ENCODE measurements at places on chromosomes 3 and 15.

GRCh38 chr3:145313751-145314150 lies 847.2 kb downstream of the PLOD2 start:
- peak; percentile 28 for DNase-seq

DNA sequence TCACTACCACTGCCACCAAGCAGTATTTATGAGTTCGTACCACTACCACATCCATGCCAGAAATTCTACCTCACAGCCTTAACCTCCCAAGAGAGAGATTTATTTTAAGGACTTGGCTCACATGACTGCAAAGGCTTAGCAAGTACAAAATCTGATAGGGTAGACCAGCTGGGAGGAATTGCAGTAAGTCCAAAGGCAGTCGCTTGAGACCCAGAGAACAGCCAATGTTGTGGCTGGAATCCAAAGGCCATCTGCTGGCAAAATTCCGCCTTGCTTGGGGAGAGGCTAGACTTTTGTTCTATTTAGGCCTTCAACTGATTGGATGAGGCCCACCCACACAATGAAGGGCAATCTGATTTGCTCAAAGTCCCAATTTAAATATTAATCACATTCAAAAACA lies 101.4 kb upstream of the STT3B start:
- DNase-seq, result no peak

GRCh38 chr15:77181305-77182074 lies 110.6 kb upstream of the TSPAN3 start:
- DNase-seq, result no peak

DNA sequence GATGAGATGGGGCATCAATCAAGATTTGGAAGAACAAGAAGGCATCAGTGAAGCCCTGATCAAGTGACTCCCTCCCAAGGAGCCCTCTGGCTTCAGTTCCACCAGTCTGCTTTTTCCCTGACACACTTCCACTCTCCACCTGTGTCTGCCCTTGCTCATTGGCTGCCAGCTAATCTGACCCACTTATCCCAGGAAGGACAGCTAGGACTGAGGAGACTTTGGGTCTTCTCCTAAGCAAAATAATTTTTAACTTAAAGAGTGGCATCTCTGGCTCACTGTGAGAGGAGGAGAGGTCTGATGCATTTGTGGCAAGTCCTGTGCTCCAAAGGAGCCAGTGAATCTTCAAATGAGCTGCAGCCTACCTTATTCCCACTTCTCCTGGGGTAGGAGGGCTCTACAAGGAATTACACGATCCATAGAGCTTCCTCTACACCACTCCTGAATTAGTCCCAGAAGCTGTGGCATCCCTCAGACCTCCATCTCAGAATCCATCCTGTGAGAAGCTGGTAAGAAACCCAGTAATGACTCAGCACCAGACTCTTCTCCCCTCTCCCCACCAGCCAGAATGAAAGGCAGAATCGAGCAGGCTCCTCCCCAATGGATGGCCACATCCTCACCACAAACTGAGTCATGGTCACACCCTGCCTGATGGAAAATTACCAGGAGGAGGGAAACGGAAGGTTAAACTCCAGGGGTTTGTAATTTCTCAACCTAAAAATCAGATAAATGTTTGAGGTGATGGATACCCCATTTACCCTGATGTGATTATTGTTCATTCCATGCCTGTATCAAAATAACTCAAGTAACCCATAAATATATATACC lies 6.3 kb upstream of the PKM start:
- peak; percentile 97 for DNase-seq

DNA sequence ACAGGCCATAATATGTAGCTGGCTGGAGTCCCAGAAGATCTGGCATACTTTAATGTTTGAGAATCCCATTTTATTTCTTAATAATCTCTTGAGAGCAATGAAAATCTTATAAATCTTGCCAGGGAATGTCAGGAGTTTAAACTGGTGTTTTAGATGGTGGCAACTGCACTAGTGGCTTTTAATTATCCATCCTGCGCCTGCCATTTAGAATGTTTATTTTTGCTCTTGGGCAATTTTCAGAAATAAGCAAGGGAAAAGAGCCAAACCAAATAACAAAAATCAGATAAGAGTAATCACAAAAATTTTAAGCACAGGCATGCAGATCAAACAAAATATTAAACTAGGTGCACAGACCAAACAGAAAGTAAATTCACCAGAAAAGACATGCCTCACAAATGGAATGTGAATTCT lies 41.9 kb upstream of the UBP1 start:
- DNase-seq, result no peak

DNA sequence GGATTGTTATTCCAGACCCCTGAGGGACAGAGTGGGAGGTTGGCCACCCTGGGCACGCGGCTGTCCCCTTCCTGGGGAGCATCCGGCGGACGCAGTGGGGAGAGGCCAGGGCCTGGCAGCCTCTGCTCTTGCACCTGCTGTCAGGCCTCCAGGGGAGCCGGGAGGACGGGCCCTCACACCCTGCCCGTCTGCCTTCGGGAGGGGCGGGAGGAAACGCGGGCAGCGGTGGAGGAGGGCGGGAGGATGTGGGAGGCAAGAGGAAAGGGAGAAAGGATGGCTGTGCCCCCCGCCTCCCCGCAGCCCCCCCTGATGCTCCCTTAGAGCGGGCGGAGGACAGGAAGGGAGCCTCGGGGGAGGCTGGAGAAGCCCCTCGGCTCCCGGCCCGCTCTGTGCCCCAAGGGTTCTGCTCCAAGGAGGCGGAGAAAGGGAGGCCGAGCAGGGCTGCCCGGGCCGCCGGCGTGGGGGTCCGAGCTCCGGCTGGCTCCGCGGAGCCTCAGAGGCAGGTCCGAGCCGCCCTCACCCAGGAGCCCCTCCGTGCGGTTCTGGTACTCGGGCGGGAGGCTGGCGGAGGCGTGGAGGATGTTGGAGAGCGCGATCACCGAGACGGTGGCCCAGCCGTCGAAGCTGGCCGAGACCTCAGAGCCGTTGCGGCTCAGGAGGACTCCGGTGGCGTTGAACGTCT lies 40.9 kb downstream of the MUC20 start:
- DNase-seq, result no peak

DNA sequence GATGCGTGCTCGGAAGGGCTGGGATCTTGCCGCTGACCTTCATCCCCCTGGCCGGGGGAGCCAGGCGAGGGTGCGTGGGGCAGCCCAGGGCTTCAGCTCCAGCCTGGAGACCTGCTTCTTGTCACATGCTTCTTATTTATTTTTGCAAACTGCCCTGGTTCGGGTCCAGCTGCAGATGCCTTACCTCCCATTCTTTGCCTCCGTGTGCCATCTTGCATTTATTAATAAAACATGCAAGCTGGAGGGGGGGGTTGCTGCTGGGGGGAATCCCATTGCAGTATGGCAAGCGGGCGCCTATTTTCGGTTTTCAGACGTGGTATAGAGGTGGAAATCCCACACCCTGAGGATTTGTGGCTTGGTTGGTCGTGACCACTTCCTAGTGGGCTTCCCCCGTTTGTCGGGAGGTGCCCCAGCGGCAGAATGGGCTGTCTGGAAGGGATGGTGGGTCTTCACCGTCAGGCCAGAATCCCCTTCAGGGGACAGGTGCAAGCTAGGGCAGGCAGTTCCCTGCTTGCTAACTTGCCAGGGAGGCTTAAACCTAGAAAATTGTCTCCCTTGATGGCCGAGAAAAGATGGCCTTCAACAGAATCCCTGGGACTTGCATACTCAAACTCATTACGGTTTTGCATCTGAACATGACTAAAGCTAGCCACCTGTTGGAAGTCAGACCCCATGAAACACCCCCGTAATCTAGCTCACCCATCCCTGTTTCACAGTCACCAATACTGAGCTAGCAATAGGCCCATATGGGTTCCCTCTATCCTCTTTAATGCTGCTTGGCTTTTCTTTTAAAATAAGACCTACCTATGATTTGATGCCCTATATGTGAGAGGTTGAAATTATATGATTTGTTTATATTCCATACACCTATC lies 569 bp downstream of the TMEM266 start:
- peak; percentile 10 for DNase-seq

GRCh38 chr15:87387766-87388165 lies 868.8 kb downstream of the NTRK3 start:
- DNase-seq, result no peak

GRCh38 chr15:29309139-29309538 lies 39.5 kb upstream of the NSMCE3 start:
- DNase-seq, result no peak

DNA sequence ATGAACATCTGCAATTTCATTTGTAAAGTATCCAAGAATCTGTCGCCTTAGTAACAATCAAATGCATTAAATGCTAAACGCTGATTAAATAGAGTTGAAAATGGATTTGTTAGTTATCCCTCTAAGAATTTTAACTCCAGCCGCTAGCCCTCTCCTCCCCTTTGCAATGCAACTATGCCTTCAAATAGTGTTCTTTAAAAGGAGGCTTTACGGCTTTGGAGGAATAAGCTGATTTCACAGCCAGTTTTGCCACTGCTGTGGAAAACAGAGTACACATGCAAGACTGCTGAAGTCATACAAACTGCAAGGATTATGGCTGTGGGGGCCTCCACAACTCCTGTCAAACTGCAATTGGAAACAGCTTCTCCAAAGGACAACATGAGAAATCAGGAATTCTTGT lies 89.2 kb downstream of the CERS3 start:
- no peak for DNase-seq

DNA sequence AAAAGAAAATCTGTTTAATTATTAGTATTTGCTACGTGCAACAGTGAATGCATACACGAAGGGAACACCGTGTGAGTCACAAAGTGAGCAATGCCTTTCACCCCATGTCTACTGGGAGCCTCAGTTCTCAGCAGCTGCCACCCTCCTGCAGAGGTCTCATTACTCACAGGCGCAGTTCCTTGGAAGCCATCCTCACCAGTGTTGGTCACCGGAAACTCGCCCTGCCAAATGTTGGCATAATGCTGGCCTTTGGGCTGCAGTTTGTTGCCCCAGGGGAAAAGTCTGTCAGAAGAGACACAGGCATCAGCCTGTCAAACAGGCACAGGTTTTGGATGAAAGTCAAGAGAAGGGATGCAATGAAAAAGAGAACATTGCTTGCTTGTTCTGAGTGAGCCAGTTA lies 50.1 kb downstream of the SUMF1 start:
- DNase-seq, result no peak

- no peak for DNase-seq
Measured at GRCh38 chr3:179882292-179882691, 154.4 kb downstream of the PEX5L start.

- peak; percentile 82 for DNase-seq
Measured at GRCh38 chr3:6542795-6543194, 318.1 kb upstream of the GRM7 start.

- DNase-seq, result no peak
Measured at GRCh38 chr3:46900007-46900292, 22.4 kb downstream of the PTH1R start.

DNA sequence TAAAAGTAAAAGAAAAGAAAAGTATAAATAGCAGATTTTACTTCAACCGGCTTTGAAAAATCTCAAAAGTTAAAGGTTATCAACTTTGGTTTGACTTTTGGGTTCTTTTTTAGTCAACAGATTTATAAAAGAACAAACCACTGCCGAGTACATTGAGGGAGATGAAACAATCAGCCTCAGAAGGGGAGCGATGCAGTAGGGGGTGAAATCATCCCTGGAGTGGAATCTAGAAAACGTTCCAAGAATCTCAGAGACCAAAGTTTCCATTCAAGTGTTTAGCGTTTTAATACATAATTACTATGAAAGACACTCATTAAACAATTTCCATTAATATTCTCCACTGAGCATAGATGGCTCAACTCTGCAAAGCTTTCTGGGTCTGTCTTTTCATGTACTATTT lies 745.5 kb downstream of the NR2F2 start:
- no peak for DNase-seq
